ENCODE measurements at places on chromosomes 13 and 19.

DNA sequence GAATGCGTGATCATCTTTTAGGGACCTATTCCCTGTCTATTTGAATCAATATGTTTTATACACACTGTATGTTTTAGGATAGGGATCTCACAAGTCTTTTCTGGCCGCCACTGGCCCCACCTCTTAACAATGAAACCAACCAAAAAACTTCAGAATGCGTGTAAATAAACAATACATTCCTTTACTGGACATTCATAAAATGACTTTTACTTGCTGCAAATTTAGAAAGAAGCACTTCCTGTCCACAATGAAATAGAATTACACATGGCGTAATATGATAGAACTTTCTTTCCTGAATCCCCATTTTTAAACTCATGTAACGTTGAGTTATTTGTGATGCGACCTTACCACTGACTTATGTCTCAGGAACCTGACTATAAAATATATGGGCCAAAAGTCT, 233.6 kb downstream of the SLITRK6 start:
- no peak for DNase-seq

- DNase-seq = no peak
These were observed 106.4 kb downstream of the ZNF486 start for GRCh38 chr19:20273376-20273775.

DNA sequence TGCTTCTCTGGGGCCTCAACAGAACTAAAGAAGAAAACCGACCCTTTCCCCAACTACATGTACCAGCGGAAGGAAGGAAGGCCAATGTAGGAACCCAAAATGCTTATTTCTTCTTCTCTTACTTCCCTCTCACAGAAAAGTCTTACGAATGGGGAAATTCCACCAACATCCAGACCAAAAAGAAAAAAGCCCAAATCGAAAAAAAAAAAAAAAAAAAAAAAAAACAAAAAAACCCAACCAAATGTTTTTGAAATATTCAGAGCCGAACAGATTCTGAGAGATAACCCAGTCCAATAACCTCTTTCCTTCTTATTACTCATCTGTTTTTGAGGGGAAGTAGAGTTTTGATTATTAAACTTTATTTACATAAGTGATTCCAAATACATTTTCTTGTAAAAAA, 3.9 kb downstream of the PPM1N start:
- no peak for DNase-seq

GRCh38 chr19:35433448-35433847, 14.6 kb upstream of the FFAR2 start:
- no peak for DNase-seq

- DNase-seq = no peak
These were observed 1394.2 kb upstream of the ATXN8OS start for GRCh38 chr13:68713394-68713793.

- DNase-seq = no peak
These were observed 995 bp upstream of the MKNK2 start for GRCh38 chr19:2051773-2052704.

Measured in stromal cell of bone marrow (primary cell).